ENCODE measurements at places on chromosomes 2 and 18. TPM values are rescaled to one million over a fixed set of nuclear protein-coding genes. Genes with fewer than 3 reads are reported as not detected.

- DNase-seq: no peak
These were observed 107.7 kb downstream of the COL6A3 start for GRCh38 chr2:237306083-237306786.

DNAJB2 gene
- 423 TPM for total RNA-seq

- no peak for DNase-seq
These were observed 257.5 kb upstream of the REG3G start for GRCh38 chr2:78768016-78768415.

DNA sequence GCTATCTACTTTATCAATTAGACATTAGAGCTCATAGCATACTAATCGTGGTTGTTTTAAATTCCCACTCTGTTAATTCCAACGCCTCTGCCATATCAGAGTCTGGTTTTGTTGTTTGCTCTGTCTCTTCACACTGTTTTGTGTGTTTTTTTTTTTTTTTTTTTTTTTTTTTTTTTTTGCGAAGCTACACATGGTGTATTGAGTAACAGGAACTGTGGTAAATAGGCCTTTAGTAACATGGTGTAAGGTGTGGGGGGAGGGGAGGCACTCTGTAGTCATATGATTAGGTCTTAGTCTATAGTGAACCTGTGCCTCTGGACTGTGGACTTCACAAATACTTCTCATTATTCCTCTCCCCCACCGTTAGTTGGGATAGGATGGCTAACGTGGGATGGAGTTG lies 370.7 kb upstream of the RAB12 start:
- no peak for DNase-seq

MAP3K19 gene
- 1.5 TPM for total RNA-seq

DNA sequence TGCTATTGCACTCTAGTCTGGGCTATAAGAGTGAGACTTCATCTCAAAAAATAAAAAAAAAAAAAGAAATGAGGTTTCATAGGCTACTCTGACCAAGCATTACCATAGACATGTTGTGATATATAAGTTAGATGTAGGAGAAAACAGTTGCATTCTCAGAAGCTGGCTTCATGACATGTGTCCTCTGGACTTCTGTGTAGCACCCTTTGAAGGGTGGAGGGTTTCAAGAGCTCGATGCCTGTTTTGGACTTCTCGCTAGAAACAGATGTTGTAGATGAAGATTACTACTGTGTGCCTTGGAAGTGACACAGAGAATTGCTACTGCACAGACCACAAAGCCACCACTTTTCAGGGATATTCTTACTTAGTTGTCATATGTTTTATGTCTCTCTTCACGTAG lies 91.0 kb downstream of the TMEM247 start:
- no peak for DNase-seq

GRCh38 chr2:32011485-32011960 lies 715 bp upstream of the MEMO1 start:
- DNase-seq: no peak

DNA sequence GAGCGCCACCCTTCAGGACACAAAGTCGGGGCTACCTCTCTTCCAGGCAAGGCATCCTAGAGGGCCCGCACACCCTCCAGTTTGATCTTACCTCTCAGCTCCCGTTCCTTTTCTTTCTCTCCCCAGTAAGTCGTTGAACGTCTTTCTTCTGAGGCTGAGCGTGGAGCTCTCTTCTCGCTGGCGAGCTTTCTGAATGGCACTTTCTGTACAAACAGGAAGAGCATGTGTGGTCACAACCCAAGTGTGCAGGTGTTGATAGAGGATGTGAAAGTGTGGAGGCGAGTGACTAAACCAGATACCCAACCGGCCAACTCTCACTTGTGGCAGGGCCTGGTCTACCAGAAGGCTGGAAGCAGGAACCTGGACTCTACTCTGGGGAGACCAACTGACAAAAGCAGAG lies at the start of gene AFF3:
TSS of gene AFF3 (minus strand) at position 198 of the 400 bp plus-strand sequence. CDS start 38,136 bp downstream, outside the sequence.
- no peak for DNase-seq

DNA sequence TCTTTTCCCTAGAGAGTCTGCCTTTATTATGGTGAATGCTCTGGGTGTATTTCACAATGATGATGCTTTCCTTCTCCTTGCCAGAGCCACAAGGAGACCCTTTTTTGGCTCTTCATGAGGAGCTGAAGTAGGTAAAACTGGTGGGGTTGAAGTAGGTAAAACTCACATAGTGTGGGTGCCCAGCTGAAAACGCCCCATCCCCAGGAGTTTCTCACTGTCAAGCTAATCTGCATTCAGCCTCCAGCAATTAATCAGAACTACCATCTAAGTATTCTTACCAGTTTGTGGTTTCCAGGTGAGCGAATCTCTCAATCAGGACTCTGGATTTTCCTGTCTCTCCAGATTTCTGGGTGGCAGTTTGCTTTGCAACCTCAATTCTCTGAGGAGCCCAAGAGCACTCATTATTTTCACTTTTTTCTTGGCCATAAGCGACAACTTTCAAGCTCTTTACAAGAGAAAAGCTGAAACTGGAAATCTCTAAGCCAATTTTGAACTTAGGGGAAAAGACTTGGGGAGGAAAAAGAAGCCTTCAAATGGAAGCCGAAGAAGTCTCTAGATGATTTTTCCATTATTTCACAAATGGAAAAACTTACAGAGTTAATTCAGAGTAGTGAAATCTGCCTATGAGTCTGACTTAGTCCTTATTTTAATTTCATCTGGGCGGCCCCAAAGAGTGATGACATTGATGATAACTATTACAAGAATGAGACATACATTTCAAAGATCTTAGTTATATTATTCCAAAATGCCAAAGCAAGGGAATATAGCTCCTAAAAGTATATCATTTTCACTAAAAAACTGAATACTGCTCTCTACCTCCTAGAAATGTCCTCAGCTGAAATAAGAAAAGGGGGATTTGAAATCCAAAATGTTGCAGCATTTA lies 121.4 kb upstream of the MAP3K20 start:
- DNase-seq: no peak

IGFBP2 gene
- total RNA-seq: 30.2 TPM

- DNase-seq: no peak
These were observed 22.9 kb downstream of the MARCHF4 start for GRCh38 chr2:216349366-216349765.

DNA sequence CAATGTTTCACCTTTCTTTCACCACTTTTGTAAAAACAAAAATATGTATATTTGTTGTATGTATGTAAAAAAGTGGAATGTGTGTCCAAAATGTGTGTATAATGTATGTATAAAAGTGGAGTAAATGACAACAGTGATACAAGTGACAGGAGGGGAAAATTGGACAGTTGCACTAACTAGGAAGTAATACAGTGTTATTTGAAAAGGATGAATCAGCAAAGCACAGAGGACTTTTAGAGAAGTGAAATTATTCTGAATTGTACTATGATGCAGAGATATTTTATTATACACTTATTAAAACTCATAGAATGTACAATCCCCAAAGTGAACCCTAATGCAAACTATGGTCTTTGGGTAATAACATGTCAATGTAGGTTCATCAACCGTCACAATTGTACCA lies 331.3 kb upstream of the CNTNAP5 start:
- DNase-seq: no peak
